ENCODE measurements at places on chromosomes 4 and X.
A peak's percentile ranks its signal among the peaks of the same experiment; 100 is the strongest.

GRCh38 chrX:69109706-69110105 lies 55.5 kb downstream of the PJA1 start:
- no peak for DNase-seq

DNA sequence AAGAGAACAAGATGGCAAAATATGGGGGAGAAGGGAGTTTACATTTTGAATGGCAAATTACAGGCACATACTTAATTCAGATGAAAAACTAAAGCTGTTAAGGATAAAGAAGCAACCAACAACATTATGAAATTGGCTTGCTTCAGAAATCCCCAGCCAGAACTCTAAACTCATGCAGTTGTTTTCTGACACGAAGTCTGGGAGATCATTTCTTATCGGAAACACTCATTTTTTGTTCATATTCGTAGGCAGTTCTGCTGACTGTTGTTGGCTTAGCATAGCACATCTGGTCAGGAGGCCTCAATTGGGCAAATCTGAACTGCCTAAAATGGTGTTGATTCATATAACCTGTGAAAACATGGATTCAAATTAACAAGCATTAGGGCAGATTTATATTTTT lies 33.0 kb upstream of the ARHGAP6 start:
- DNase-seq = no peak

- DNase-seq = no peak
Observed at GRCh38 chrX:65601126-65601525, 66.3 kb upstream of the MSN start.

DNA sequence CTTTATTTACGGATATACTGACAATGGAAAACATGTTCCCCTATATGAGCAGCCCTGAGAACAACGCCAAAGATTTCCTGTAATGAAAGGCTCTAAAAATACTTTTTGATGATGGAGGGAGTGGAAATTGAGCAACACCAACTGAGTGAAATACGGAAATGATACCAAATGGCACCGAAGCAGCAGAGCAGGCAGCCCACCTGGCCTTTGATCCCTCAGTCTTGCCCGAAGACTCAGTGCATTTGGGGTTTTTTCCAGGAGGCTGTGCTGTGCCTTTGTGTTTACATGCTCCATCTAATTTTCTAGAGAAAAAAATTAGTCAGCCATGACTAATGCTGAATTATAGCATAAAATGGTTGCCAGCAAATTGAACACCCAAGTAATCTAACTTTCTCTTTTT lies 169.9 kb upstream of the RBPJ start:
- peak; percentile 24 for DNase-seq

DNA sequence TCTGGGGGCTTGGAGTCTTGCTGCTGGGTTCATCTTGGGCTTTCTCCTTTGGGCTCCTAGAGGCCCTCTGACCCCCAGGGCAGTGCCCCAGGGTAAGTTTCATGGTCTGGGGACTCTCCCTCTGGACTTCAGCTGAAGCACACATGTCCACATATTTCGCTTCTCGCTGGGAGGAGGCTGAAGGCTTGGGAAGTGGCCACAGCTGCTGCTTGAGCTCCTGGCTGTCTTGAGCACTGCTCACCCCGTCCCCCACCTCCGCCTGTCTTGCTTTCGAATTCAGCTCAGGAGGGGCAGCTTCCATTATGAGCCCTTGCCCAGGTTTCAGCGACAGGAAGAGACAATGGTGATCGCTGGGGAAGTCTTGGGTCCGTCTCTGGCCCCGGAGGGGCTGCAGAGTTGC lies 3.7 kb downstream of the C4orf54 start:
- DNase-seq = no peak

DNA sequence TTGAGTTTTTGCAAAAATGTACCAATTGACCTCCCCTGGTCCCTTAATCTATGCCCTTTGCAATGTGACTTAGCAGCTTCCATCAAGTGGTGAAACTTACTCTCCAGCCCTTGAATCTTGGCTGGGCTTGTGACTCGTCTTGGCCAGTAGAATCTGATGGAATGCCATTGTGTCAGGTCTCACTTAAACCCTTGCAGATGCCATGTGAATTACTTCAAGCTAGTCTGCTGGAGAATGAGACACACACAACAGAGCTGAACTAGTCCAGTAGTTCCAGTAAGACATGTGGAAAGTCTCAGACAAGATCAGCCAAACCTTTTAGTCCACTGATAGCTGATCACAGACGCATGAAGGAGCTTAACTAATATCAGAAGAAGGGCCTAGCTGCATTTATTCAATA lies 567.8 kb upstream of the CPEB2 start:
- no peak for DNase-seq

GRCh38 chr4:30790998-30791397 lies 70.8 kb downstream of the PCDH7 start:
- no peak for DNase-seq

DNA sequence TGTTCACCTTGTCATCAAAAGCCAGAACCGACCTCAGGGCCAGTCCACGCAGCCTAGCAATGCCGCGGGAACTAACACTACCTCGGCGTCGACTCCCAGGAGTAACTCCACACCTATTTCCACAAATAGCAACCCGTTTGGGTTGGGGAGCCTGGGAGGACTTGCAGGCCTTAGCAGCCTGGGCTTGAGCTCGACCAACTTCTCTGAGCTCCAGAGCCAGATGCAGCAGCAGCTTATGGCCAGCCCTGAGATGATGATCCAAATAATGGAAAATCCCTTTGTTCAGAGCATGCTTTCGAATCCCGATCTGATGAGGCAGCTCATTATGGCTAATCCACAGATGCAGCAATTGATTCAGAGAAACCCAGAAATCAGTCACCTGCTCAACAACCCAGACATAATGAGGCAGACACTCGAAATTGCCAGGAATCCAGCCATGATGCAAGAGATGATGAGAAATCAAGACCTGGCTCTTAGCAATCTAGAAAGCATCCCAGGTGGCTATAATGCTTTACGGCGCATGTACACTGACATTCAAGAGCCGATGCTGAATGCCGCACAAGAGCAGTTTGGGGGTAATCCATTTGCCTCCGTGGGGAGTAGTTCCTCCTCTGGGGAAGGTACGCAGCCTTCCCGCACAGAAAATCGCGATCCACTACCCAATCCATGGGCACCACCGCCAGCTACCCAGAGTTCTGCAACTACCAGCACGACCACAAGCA lies 898 bp downstream of the UBQLN2 start:
- peak; percentile 23 for DNase-seq

DNA sequence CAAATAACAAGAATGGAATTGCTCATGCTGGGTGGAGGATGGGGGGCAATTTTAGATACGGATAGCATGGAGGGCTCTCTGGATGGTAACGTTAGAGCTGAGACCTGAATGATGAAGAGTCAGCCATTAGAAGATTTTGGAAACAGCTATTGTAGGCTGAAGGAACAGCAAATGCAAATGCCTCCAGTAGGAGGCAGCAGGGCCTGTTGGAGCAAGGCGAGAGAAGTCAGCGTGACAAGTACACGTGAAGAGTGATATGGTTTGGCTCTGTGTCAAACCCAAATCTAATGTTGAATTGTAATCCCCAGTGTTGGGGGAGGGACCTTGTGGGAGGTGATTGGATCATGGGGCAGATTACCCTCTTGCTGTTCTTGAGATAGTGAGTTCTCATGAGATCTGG lies 59.3 kb upstream of the SOD3 start:
- DNase-seq = no peak

- DNase-seq = no peak
Observed at GRCh38 chr4:1873776-1874175, 2.6 kb downstream of the NSD2 start.

DNA sequence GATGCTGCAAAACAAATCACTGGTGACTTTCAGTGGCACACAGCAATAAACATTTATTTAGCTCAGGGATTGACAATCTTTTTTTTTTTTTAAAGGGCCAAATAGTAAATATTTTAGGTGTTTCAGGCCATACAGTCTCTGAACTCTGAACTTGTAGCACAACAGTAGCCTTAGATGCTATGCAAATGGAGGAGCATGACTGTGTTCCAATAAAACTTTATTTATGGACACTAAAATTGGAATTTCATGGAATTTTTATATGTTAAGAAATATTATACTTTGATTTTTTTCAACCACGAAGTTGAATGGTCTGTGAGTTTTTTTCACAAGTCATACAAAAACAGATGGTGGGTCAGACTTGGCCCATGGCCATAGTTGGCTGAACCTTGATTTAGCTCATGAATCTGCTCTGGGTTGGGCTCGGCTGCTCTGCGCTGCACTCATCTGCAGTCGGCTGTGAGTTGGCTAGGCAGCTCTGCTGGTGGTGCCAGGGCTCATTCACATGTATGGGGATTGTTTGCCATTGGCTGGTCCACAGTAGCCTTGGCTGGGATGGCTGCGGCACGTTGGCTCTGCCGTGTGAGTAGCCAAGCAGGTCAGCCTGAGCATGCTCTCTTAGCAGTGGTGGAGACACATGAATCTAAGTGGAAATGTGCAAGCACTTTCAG lies 231.7 kb upstream of the PGRMC2 start:
- no peak for DNase-seq

DNA sequence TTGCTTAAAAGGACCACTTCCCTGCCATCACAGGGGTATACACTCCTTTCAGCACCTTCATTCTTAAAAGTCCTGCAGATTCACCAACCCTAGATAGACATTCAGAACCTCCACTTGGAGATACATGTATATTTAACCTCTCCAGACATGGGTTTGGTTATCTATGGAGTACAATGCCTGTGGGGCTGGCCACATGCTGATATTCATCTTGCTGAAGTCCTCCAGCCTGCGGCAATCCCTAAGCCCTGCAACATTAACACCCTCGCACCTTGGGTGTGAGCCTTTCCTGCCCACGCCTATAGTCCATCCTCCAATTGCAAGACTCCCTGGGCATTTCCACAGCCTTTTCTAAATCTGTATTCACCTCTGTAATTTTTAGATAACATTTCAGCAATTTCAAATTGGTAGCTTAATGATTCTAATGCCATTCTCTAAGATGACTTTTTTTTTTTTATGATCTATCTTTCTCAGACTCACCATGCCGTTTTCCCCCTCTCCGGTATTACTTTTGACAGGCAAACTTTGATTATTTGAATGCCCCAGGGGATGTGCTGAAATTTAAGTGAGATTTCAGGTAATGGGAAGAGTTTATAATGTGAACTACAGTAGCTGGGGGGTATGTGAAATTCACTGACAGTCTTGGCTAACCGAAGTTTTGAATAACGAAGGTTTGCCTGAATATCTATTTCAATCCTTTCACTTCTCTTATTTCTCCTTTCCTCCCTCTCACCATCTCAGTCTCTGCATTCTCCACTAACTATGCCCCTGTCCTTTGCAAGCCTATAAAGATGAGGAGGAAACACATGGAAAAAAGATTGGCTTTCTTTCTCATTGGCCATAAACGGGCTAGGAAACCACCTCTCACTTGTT lies 24.1 kb downstream of the CCDC149 start:
- no peak for DNase-seq

DNA sequence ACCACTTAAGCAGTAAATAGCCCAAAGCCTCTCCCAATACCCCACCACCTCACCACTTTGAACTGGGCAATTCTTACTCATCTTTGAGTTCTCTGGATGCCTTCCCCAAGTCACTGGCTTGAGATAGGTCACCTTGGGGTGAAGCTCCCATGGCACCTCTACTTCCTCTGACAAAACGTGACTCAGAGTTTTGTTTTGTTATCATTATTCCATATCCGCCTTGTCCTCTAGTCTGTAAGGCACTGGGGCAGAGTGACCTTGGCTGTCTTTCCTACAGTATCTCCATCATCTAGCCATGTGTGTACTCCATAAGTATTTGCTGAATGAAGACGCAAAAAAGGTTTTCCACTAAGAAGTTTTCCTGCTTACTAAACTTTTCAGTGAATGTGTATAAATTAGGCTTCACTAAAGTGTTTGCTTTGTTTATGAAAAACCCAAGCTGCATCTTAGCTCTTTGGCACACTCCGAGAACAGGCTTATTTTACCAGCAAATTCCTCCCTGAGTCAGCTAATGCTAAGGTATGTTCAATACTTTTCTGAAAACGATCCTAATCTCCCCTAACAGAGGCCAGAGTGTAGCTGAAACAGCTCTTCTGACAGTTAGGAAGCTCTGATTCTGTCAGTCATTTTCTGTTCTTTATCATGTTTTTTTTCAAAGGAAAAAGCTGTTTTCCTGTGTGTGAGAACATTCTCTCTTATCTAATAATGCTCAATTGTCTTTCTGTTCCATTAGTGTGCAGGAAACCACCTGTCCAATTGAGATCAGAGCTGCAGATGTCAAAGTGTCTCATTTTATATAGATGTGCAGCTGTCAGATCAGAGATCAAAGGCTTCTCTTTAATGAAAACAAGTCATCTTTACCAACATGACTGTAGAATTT lies 30.2 kb upstream of the TSPAN5 start:
- DNase-seq = no peak

DNA sequence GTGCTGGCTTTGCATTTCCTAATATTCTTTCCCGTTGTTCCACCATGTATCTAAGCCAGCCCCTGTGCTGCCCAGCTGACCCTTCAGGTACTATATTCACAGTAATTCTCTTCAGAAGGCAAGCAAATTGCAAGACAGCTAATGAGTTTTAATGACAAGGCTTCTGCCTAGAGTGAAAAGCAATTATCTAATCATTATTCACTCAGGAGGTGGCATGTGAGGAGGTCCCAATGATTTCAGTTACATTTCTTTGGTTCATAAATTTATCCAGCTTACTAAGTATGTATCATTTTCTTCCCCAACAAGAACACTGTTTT lies 123.0 kb downstream of the RASGEF1B start:
- no peak for DNase-seq

DNA sequence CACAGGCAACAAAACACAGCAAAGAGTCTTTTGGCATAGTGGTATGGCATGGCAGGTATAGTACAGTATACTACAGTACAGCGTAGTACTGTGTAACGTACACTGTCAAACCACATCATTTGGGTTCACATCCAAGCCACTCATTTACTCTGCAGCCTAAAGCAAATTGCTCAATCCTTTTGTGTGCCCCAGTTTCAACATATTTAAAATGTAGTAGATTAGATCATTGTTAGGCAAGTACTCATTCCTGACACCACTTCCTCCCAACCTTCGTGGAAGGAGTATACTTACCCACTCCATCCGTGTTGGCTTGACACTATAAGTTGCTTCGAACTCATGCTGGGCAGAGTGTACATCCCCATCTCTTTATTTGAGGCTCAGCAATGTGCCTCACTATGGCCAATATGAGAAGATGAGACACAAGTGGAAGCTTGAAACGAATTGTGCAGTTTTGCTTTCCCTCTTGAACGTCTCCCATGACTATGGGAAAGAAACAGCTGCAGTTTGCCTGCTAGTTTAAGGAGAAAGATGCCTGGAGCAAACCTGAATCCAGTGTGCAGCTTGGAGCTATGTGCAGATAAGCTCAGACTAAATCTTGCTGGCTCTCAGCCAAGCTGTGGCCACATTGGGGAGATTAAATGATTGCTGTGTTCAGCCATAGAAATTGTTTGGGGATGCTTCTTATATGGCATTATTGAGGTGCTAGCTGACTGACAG lies 85.7 kb upstream of the TBL1X start:
- DNase-seq = no peak
